NCI-H1694 treated with DMSO at 0.1 percent for 48 hours (cell line): ENCODE measurements at places on chromosomes 6 and 20.

- DNase-seq: peak; percentile 18
These were observed 265.9 kb downstream of the DLL1 start for GRCh38 chr6:170024940-170025339.

DNA sequence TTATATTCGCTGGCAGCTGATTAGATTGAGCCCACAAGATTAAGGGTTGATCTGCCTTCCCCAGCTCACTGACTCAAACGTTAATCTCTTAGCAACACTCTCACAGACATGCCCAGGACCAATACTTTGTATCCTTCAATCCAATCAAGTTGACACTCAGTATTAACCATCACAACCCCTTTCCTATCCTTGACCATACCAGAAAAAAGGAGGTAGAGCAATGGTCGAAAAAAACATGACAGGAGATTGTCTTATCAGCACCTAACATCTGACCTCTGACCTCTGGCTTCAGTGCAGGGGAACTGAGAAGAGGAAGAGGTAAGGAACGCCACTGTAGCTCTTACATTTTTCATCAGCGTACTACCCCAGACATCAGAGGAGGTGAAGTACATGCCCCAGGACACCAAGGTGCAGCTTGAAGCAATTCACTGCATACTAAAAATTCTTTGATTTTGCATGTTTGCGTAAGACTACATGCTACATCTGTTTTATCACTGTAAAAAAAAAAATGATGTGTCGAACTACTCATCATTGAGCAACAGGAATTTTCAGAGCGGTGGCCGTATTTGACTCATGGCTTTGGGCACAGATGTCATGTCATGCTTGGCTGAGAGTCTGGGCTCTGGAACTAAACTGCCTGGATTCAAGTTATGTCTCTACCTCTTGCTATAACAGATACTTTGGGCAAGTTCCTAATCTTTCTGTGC is 188.0 kb upstream of the TAB2 start:
- DNase-seq: no peak

GRCh38 chr20:60869625-60870024 is 382.4 kb upstream of the CDH4 start:
- DNase-seq: no peak

- no peak for DNase-seq
These were observed 197.4 kb downstream of the JARID2 start for GRCh38 chr6:15443119-15443830.

- DNase-seq: no peak
These were observed 16.3 kb upstream of the SDCBP2 start for GRCh38 chr20:1345030-1345755.

DNA sequence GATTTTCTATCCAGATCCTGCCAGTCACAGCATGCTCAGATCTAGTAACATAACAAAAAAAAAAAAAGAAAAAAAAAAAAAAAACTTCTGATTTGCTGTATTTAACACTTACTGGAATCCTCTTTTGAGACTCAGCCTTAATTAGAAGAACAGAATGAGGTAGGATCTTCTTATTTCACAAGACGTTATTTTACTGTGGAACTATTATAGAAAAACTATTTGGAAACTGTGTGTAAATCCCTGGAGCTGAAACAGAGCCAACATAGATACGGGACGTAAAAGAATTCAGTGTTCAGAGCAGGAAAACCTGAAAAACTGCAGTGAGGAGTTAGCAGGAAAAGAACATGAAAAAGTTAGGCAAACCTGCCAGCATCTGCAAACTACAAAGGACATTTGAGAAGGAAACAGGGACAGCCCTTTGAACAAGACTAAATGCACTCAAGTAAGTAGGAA is 3.4 kb upstream of the ZNF217 start:
- DNase-seq: no peak
